Activated T-cell treated with anti-CD3 and anti-CD28 coated beads, Interleukin-2, amount 50 U/mL, for 72 hours (primary cell): ENCODE measurements at places on chromosomes 13 and 19. TPM values are rescaled to one million over a fixed set of nuclear protein-coding genes. Genes with fewer than 3 reads are reported as not detected.

Gene ZNF491
- total RNA-seq: 2.4 TPM

GRCh38 chr19:17244618-17245534, 843 bp downstream of the NR2F6 start:
- peaks cover 10% of the 10 kb centered on the region for H3K4me1 ChIP-seq
- H3K27me3 ChIP-seq: peaks cover 9% of the 10 kb centered on the region
- H3K4me3 ChIP-seq: peak overlapping the region; percentile 73

GRCh38 chr19:54245936-54246335, 3.3 kb upstream of the LILRA6 start:
- no peak overlapping the region for H3K27ac ChIP-seq
- peaks cover 16% of the 10 kb centered on the region for H3K4me1 ChIP-seq
- no peaks in the 10 kb centered on the region for H3K36me3 ChIP-seq
- DNase-seq: no peak

GRCh38 chr19:45158503-45159209, 2.1 kb downstream of the NKPD1 start:
- peaks cover 9% of the 10 kb centered on the region for H3K27me3 ChIP-seq
- H3K36me3 ChIP-seq: no peaks in the 10 kb centered on the region
- peaks cover 13% of the 10 kb centered on the region for H3K4me1 ChIP-seq
- H3K27ac ChIP-seq: no peak overlapping the region
- DNase-seq: no peak

DNA sequence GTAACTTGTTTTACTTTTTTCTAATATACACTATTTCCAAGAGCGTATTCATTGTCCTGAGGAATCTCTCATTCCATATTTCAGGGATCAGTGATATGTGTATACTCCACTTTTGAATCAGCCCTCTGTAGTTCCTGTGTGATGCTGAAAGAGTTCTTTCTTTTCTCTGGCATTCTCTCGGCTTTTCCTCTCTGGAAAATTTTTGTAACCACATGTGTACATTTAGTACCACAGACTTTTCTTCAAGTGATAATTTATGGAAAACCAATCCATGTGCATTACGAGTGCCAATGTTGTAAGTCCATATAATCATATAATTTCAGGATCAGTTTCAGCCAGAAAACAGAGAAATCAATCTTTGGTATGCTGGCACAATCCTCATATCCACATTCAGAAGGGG, 102.2 kb upstream of the MBNL2 start:
- peaks cover 18% of the 10 kb centered on the region for H3K4me1 ChIP-seq
- no peak for DNase-seq
- no peaks in the 10 kb centered on the region for H3K36me3 ChIP-seq
- H3K4me3 ChIP-seq: no peak overlapping the region
- H3K27ac ChIP-seq: no peak overlapping the region

GRCh38 chr19:38031423-38031770, 124.4 kb downstream of the SIPA1L3 start:
- H3K4me3 ChIP-seq: no peak overlapping the region
- no peak for DNase-seq
- peaks cover 6% of the 10 kb centered on the region for H3K4me1 ChIP-seq
- no peaks in the 10 kb centered on the region for H3K27me3 ChIP-seq
- peaks cover 2% of the 10 kb centered on the region for H3K36me3 ChIP-seq

- no peak overlapping the region for H3K4me3 ChIP-seq
- H3K4me1 ChIP-seq: no peaks in the 10 kb centered on the region
- H3K36me3 ChIP-seq: no peaks in the 10 kb centered on the region
- H3K27me3 ChIP-seq: peaks cover 15% of the 10 kb centered on the region
- H3K27ac ChIP-seq: no peak overlapping the region
Observed at GRCh38 chr13:39245688-39246087, 207.4 kb downstream of the NHLRC3 start.

Gene ENOX1
- total RNA-seq: 2.0 TPM

GRCh38 chr13:72570019-72570418, 157.4 kb downstream of the MZT1 start:
- no peak for DNase-seq
- H3K36me3 ChIP-seq: no peaks in the 10 kb centered on the region
- H3K27me3 ChIP-seq: no peaks in the 10 kb centered on the region
- no peak overlapping the region for H3K4me3 ChIP-seq
- no peaks in the 10 kb centered on the region for H3K4me1 ChIP-seq

- no peak for DNase-seq
- H3K4me1 ChIP-seq: no peaks in the 10 kb centered on the region
- H3K4me3 ChIP-seq: no peak overlapping the region
- H3K27ac ChIP-seq: no peak overlapping the region
- H3K36me3 ChIP-seq: no peaks in the 10 kb centered on the region
- peaks cover 13% of the 10 kb centered on the region for H3K27me3 ChIP-seq
Observed at GRCh38 chr13:25796474-25796873, 255.3 kb downstream of the SHISA2 start.

Gene LMO7
- 12.1 TPM for total RNA-seq

Gene KASH5
- 1.6 TPM for total RNA-seq

DNA sequence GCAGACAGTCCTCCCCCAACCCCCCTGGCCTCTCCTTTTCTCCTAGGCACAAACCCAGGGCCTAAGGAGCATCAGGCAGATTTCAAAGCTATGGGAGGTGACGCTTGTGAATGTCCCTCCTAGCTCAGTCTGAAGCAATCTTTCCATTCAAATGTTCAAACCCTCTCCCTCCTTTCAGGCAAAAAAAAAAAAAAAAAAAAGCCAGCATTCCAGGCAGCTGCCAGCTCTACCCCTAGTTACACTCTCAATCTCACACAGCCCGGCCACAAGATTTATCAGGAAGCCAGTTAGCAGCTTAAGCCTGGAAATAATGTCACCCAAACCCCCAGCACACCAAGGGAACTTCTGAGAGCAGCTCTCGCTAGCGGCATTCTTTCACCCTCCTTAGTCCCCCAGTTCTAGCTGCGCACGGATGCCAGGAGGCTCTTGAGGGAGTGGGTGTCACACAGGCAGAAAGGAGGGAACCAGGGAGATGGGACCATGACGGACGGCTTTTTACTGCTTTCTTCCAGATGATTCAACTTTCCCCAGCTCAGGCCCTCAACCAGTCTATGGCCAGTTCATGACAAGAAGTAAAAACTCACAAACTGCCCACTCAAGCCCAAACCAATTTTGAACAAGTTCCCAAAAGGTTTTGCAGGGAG, 6.3 kb downstream of the SH3GL1 start:
- H3K4me3 ChIP-seq: no peak overlapping the region
- H3K4me1 ChIP-seq: peaks cover 71% of the 10 kb centered on the region
- DNase-seq: no peak
- H3K27me3 ChIP-seq: no peaks in the 10 kb centered on the region
- peak overlapping the region; percentile 91 for H3K27ac ChIP-seq

DNA sequence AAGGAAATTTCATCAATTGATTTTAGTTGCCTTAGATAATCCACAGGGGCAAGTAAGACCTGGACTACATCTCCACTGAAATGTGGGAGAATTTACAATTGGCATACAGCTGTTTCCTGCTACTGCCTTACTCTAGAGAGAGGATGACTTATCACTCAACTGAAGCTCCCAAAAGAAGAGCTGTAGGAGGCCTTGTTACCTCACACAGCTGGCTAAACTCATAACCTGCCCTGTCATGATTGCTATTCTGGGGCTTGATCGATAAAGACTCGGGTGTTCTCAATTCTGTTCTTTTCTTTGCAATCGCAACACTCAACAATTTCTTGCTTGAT, 1396.4 kb downstream of the EFNB2 start:
- peak overlapping the region; percentile 87 for H3K4me3 ChIP-seq
- H3K27ac ChIP-seq: peak overlapping the region; percentile 99
- H3K27me3 ChIP-seq: no peaks in the 10 kb centered on the region
- no peak for DNase-seq
- peaks cover 24% of the 10 kb centered on the region for H3K4me1 ChIP-seq

DNA sequence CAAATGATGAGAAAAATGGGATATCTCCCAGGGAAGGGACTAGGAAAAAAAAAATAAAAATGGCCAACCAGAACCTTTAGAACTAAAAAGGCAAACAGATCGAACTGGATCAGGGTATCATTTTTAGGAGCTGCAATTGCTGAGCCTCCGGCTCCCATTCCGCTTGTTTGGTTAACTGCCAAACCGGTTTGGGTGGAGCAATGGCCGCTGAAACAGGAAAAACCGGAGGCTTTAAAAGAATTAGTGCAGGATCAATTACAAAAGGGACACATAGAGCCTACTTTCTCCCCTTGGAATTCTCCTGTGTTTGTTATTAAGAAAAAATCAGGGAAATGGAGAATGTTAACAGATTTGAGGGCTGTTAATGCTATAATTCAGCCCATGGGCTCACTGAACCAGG, 12.7 kb upstream of the ZNF443 start:
- H3K36me3 ChIP-seq: peaks cover 15% of the 10 kb centered on the region
- no peak for DNase-seq
- no peak overlapping the region for H3K4me3 ChIP-seq
- H3K4me1 ChIP-seq: no peaks in the 10 kb centered on the region
- no peak overlapping the region for H3K27ac ChIP-seq

DNA sequence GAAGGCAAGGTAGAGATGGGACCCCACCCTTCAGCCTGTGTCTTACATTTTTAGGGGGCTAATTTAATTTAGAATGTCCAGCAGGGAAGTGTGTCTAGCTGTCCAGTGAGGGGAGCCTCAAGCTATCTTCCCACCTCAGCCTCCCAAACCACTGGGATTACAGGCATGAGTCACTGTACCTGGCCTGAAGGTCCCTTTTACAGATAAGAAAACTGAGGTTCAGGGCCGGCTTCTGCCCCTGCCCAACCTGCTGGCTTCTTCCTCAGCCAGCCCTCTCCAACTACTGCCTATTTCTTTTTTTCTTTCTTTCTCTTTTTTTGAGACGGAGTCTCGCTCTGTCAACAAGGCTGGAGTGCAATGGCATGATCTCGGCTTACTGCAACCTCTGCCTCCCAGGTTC, 19.4 kb upstream of the HOMER3 start:
- no peaks in the 10 kb centered on the region for H3K36me3 ChIP-seq
- peaks cover 20% of the 10 kb centered on the region for H3K27me3 ChIP-seq
- no peak overlapping the region for H3K27ac ChIP-seq
- H3K4me3 ChIP-seq: no peak overlapping the region

Gene AP1M1
- 112 TPM for total RNA-seq

DNA sequence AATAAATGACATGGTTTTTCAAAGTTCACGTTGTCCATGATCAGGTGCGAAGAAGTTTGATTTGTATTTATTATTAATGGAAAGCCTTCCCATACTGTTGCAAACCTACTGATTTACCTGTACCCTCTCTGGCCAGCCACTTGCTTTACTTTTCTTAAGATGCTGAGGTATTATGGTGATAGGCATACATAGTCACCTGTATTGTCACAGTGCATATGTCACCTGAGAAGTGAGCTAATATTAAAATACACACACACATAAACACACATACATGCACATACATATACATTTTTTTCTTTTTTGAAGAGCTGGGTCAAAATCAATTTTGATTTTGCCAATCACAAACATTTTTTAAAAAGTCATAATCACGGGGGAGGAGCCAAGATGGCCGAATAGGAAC, 72.1 kb downstream of the RNASEH2B start:
- no peaks in the 10 kb centered on the region for H3K27me3 ChIP-seq
- H3K4me3 ChIP-seq: peak overlapping the region; percentile 51
- H3K27ac ChIP-seq: no peak overlapping the region
- DNase-seq: no peak

GRCh38 chr19:18731562-18732008, 48.1 kb downstream of the CRTC1 start:
- no peak overlapping the region for H3K27ac ChIP-seq
- peaks cover 7% of the 10 kb centered on the region for H3K4me1 ChIP-seq
- H3K36me3 ChIP-seq: no peaks in the 10 kb centered on the region
- no peaks in the 10 kb centered on the region for H3K27me3 ChIP-seq

Gene ZNF83
- 52.8 TPM for total RNA-seq

GRCh38 chr13:50126263-50126992, 111.2 kb downstream of the KCNRG start:
- H3K27me3 ChIP-seq: peaks cover 27% of the 10 kb centered on the region
- peaks cover 2% of the 10 kb centered on the region for H3K36me3 ChIP-seq
- no peak for DNase-seq
- H3K4me3 ChIP-seq: peak overlapping the region; percentile 97
- peak overlapping the region; percentile 85 for H3K27ac ChIP-seq
- H3K4me1 ChIP-seq: peaks cover 70% of the 10 kb centered on the region

Gene ARRDC5
- total RNA-seq: 0.76 TPM

- DNase-seq: no peak
- no peaks in the 10 kb centered on the region for H3K27me3 ChIP-seq
- peak overlapping the region; percentile 17 for H3K4me3 ChIP-seq
- H3K27ac ChIP-seq: no peak overlapping the region
- H3K4me1 ChIP-seq: no peaks in the 10 kb centered on the region
Observed at GRCh38 chr13:79589603-79590393, 108.8 kb downstream of the NDFIP2 start.

- peaks cover 26% of the 10 kb centered on the region for H3K36me3 ChIP-seq
- peak overlapping the region; percentile 97 for H3K27ac ChIP-seq
- peaks cover 44% of the 10 kb centered on the region for H3K4me1 ChIP-seq
- no peaks in the 10 kb centered on the region for H3K27me3 ChIP-seq
- no peak for DNase-seq
Observed at GRCh38 chr19:49450405-49450804, 1.2 kb downstream of the PIH1D1 start.

DNA sequence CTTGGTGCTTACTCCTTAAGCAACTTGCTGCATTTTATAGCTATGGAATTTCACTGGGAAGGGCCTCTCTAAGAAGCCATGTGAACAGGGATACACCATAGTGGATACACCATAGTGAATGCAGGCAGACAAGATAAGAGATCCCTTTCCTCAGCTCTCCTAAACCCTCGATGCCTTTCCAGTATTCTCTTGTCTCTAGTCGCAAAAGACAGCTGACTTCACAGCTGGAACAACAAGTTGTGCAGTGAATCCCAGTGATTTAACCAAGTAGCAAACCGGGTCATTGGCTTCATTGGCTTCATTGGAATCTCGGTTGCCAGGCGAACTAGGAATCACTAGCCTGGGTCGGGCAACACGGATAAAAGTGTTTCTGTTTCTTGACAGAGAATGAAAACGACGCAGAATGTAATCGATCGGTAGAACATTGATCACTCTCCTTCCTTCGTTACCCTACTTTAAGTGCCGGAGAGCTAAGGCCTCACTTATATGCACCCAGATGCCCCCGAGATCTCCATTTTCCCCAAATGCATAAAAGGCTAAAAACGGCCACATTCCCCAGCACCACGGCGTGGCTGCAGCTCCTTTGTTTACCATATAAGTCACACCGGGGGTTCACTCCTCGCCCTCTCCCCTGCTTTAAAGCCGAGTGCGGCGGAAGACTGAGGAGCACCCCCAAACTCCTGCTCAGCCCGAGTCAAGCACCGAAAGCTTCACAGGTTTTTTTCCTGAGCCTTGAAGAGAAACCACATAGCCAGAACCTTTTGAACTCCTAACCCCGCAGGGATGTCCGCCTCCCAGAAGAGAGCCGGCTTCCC, 674 bp downstream of the TRPC4 start:
- no peak overlapping the region for H3K27ac ChIP-seq
- peak overlapping the region; percentile 2 for H3K4me3 ChIP-seq
- no peaks in the 10 kb centered on the region for H3K36me3 ChIP-seq
- DNase-seq: no peak

Gene FAM216B
- total RNA-seq: not detected

Gene HRC
- not detected for total RNA-seq

Gene ZFP28
- total RNA-seq: 3.3 TPM

DNA sequence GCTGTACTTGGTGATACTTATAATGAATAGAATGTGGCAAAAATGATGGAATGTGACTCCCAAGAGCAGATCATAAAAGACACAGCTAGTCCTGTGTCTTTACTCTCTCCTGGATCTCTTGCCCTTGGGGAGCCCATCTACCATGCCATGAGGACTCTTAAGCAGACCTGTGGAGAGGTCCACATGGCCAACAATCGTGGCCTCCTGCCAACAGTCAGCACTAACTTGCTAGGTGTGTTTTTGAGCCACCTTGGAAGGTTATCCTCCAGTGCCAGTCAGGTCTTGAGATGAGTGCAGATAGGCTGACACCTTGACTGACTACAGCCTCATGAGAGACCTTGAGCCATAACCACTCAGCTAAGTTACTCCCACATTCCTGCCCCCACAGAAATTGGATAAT, 22.3 kb upstream of the GPR183 start:
- peaks cover 82% of the 10 kb centered on the region for H3K4me1 ChIP-seq
- peaks cover 41% of the 10 kb centered on the region for H3K36me3 ChIP-seq
- no peak overlapping the region for H3K4me3 ChIP-seq
- H3K27me3 ChIP-seq: no peaks in the 10 kb centered on the region
- H3K27ac ChIP-seq: no peak overlapping the region
- no peak for DNase-seq
